ENCODE measurements at places on chromosomes 1 and 21.

GRCh38 chr1:28865997-28866650 is 48.2 kb upstream of the EPB41 start:
- no peak for DNase-seq

GRCh38 chr1:218031901-218032300 is 253.2 kb upstream of the RRP15 start:
- DNase-seq: no peak

GRCh38 chr1:203663294-203663693 is 36.7 kb downstream of the ATP2B4 start:
- peak; percentile 45 for DNase-seq

GRCh38 chr1:226884116-226884625 is 13.8 kb downstream of the PSEN2 start:
- DNase-seq: no peak

GRCh38 chr21:29343519-29343918 is 44.8 kb downstream of the BACH1 start:
- DNase-seq: no peak

DNA sequence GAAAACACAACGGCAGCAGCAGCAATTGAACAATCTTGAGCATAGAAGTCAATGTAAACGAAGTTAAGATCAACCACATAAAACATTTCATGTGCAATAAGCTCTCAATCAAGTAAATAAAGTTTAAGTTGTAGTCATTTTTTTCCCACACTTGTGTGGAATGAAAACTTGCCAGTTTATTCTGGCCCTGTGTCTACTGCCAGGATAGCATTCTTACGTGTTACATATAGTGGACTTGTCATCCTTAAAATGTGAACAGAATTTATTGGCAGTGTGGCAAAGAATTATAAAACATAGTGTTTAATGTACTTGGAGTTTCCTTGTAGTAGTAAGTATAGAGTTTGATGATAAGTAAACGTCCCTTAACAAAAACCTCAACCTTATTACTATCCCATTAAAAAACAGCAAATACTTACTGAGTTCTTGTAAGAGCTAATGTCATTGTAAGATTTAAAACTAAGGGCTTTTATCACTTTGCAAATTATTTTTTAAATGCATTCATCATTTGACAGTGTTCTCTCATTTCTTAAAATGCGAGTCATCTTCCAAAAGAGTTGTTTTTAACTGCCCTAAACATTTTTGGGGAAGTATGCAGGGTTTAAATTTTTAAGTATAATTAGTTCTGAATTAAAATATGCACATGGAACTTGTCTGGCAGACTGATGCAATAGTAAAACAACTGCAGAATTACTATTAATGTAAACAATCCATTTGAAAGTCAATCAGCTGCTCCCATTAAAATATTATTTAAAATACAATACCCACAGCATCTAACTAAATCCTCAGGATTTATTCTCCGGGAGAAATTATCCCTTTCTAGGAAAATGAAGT is 7.9 kb downstream of the COX20 start:
- no peak for DNase-seq

GRCh38 chr1:225435957-225436392 is 8.1 kb upstream of the LBR start:
- no peak for DNase-seq

DNA sequence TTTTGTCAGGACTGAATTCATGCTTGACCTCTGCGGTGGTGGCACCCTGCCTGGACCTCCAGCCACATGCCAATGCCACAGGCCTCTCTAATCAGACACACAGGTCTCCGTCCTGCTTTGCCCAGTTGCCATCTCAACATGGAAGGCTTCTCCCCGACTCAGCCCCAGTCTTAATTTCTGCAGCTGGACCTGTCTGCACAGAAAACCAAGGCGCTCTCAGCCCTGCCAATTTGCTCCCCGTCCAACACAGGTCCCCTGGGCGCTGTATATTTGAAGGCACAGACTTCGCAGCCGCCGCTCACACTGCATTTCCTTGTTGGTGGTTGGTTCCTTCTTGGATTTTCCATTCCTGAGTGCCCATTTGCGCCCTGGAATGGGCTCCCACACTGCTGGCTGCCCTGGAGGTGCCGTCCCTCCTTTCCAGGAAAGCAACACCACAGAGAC is 28.0 kb upstream of the PLEKHG5 start:
- DNase-seq: no peak

- no peak for DNase-seq
Observed at GRCh38 chr1:3807769-3808168, 11.5 kb upstream of the LRRC47 start.

GRCh38 chr1:157371221-157371620 is 181.1 kb downstream of the FCRL5 start:
- DNase-seq: no peak

GRCh38 chr1:49363628-49364027 is 586.9 kb upstream of the BEND5 start:
- DNase-seq: no peak

DNA sequence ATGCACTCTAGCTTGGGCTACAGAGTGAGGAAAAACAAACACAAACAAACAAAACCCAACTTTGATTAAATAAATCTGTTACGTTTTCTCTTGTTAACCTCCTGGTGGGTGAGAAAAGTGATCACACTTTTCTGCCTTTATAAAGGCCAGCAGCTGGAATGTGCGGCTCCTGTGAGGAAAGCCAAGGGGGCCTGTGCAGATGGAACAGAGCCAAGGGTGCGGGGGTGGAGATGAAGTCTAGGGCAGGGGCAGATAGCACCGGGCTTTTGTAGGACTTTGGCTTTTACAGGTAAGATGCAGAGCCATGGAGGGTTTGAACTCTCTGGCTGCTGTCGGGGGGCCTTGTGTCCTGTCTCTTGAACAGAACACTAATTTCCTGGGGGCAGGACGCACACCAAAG is 40.7 kb upstream of the GPR37L1 start:
- no peak for DNase-seq

GRCh38 chr1:116127848-116128540 is 16.8 kb downstream of the MAB21L3 start:
- DNase-seq: no peak

DNA sequence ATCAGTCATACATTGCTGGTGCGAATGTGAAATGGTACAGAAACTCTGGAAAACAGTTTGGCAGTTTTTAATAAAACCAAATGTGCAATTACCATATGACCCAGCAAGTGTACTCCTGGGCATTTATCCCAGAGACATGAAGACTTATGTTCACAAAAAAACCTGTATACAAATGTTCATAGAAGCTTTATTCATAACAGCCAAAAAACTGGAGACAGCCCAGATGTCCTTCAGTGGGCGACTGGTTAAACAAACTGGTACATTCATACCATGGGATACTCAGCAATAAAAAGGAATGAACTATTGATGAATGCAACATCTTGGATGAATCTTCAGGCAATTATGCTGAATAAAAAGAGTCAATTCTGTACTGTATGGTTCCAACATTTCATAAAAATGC is 97.8 kb downstream of the DTL start:
- no peak for DNase-seq

DNA sequence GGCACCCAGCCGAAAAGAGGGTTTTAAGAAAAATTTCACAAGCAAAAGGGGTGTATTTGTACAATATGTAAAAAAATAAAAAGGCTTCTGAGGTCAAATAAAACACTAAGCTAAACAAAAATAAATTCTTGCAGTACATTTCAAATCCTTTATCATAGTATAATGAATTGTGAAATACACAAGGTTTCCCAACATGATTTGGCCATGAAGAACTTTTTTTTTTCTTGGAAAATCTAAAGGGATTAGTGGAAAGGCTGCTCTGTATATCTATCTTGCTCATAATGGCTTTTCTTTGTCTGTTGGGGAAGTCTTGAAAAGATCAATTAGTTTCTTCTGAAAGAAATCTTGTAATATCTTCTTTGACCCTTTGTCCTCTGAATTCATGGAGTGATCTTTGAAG is 593.4 kb downstream of the PLPP3 start:
- DNase-seq: no peak

- DNase-seq: no peak
Observed at GRCh38 chr1:198577444-198577843, 37.0 kb upstream of the ATP6V1G3 start.

DNA sequence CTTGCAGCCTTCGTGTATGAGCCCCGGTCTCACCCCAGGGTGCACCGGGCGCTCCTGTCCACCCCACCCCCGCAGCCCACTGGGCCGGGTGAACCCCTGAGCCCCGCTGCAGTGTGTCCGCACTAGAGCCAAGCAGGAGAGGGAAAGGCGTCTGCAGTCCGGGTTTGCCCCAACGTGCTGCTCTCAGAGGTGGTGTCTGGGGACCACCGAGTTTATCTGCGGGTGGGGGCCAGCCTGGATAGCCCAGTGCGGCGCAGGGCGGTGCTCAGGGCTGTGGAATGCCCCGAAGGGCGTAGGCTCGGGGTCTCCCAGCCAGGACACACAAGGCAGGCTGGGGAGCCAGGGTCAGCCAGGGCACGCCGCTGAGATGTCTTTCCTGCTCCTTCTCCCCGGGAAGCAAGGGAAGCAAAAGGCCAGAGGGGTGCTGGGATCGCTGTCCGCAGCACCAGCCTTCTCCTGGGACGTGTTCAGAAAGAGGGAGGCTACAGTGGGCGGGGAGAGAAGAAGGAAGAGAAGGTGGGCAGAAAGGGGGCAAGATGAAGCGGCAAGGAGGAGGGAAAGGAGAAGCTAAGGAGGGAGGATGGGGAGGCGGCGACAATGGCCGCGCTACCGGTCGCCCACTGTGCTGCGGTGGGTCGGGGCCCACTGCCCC is 56.6 kb downstream of the MAB21L3 start:
- no peak for DNase-seq

GRCh38 chr1:110174961-110175360 is 24.7 kb downstream of the SLC6A17 start:
- DNase-seq: no peak

DNA sequence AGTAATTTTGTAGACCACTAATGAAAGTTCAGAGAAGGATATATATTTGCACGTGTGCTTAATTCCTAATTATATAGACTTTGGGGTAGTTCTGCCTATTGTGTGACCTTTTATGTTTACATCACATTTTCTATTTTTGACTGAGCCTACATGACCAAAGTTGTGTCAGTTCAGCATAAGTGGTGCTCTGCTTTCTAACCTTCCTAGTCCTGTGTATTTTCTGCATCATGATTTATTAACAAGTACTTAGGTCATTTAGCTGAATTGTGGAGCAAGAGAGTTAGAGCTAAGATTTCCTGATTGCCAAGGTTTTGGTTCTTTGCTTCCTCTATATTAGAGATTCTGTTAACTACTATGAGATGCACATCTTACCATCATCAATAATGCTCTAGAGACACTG is 176.0 kb downstream of the C1orf21 start:
- no peak for DNase-seq

DNA sequence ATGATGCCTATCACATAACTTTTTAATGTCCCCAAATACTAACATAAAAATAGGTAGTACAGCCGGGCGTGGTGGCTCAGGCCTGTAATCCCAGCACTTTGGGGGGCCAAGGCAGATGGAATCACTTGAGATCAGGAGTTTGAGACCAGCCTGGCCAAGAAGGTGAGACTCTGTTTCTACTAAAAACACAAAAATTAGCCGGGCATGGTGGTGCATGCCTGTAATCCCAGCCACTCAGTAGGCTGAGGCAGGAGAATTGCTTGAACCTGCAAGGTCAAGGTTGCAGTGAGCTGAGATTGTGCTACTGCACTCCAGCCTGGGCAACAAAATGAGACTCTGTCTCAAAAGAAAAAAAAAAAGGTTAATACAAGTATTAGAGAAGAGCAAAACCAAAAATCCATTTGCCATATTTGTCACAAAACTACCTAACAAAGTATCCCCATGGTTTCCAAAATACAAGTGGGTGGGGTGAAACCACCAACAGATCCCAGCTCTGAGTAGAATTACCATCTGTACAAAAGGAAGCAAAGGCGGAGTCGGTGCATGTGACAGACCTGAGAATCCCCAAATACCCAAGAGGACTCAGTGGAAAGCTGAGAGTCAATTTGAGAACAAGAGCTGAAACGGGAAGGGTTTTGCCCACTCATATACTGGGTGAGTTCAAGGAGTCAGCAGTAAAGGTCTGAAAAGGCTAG is 113.2 kb downstream of the TOMM20 start:
- DNase-seq: peak; percentile 90

DNA sequence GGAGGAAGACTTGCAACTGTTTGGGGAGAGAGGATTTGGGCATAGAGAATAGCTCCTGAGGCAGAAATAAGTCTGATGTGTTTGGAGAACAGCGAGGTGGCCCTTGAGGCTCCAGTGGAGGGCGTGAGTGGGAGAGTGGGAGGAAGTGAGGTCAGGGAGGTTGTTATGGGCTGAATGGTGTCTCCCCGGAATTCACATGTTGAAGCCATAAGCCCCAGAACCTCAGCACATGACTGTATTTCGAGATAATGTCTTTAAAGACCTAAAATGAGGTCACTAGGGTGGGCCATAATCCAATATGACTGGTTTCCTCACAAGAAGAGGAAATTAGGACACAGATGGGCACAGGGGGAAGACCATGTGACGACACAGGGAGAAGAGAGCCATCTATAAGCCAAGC is 17.9 kb upstream of the APP start:
- no peak for DNase-seq

GRCh38 chr1:202564958-202565495 is 145.2 kb downstream of the SYT2 start:
- peak; percentile 57 for DNase-seq

- DNase-seq: no peak
Observed at GRCh38 chr1:222750651-222751050, 13.6 kb downstream of the FAM177B start.

DNA sequence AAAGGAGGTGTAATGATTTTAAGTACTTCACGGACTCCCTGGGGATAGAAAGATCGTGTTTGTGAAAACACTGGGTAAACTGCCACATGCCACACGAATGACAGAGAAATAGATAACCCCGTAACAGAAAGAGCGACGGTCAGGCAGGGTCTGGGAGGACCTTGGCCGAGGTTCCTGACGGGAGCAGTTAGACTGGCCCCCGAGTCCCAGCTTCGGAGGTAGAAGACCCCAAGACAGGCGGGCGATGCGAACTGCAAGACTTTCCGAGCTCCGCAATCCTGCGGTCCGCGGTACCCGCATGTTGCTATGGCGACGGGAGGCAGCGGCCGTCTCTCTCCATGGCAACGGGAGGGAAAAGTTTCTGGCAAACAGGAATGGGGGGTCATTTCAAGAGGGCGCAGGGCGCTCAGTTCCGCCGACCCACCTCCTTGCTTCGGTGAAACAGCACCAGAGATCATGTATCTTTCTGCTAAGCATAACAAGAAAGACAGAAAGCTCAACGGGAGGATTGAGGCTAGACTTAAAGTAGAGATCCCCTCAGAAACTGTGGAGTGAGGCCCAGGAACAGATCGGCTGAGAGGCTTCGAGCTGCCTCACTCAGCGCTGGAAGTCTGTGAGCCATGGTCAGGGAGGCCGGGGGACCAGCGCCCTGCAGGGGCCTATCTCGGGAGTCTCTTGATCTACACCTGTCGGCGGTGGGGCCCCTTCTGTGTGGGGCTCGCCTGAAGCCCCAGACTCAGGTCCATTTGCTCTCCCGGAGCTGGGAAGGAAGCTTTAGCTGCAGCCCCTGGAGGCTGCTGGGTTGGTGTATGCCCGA is 685 bp upstream of the SYT6 start:
- no peak for DNase-seq
